ENCODE measurements at places on chromosomes 12 and 14. TPM values are rescaled to one million over a fixed set of nuclear protein-coding genes. Genes with fewer than 3 reads are reported as not detected.

The SMOC1 gene
- total RNA-seq: 0.27 TPM

DNA sequence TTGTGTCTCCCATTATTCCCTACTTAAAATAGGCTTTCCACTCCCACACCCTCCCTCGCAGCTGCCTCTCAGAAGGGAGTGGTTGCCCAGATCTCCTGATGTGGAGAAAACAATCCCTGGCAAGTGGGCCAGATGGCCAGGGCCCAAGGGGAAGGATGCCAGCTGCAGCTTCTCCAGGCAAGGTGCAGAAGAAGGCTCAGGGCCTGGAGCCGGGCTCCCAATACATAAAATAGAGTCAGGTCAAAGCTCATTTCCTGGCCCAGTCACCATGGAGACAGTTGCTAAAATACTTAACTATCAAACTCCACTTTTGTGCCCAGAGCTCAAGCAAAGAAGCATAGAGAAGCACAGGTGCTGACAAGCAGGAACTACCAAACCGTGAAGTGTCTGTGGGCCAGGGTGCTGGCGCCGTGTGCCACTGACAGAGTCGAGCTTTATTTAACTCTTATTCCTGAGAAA is 45.7 kb upstream of the ITPR2 start:
- peak; percentile 92 for DNase-seq

The PAPOLA gene
- 135 TPM for total RNA-seq

DNA sequence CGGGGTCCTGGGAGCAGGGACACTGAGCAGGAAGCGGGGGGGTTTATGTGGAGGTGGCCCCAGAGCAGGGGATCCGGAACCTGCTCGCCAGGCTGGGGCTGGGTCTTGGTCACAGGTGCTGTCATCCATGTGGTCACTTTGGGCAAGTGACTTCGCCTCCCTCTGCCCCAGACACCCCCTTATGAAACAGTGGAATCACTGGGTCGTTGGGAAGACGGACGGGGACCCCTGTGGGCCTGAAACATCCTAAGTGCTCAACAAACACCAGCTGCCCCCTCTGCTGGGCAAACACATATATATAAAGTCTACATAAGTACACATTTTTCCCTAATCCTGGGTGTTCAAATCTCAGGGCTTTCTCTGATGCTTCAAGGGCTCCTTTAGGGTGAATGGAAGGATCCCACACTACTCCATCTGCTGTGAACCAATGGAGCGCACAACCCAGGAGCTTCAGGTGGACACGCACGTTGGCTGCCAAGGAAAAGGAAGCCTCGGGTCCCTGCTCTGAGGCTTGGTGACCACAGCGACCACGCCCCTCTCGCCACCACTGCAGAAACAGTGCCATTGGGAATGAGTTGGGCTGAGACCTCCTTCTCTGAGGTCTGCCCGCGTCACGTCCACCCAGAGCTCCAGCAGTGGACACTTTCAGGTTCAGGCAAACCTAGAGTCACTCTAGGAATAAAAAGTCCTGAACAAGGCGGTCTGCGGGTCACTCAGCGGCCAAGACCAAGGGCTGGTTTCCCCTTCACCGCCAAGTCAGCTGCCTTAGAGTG is 54.6 kb downstream of the CDC42BPB start:
- no peak for DNase-seq

DNA sequence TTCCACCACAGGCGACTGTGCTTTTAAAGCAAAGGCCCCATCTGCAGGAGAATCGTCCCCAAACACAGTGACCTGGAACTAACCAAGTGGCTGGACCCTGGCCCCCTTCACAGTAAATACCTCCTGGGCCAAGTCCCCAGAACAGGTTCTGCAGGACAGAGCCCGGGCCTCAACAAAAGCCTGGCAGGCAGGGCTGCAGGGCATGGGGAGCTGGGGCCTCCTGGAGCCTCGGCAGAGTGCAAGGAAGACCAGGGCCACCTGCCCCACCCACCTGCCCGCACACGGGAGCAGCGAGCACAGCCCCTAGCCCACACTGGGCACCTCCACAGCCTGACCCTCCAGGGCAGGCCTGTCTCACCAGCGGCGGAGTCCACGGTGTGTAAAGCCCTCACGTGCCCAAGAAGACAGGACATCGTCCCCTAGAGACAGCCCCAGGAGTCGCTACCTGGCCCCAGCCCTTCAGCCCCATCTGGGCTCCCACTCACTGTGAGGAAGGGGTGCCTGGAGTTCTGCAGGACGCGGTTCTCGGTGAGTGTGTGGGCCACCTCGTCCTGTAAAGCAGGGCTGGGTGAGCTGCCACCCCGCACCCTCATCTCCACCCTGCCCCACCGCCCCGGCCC is 21.0 kb downstream of the AKT1 start:
- DNase-seq: no peak

The BATF gene
- total RNA-seq: 1.6 TPM

- no peak for DNase-seq
Observed at GRCh38 chr12:98001430-98001829, 514.0 kb upstream of the TMPO start.

The AKAP6 gene
- total RNA-seq: 41.7 TPM

GRCh38 chr14:36430169-36430568 is 89.9 kb downstream of the NKX2-1 start:
- no peak for DNase-seq

The SLC41A2 gene
- 19.7 TPM for total RNA-seq

- DNase-seq: no peak
Observed at GRCh38 chr12:10170216-10170615, 1.7 kb downstream of the OLR1 start.

DNA sequence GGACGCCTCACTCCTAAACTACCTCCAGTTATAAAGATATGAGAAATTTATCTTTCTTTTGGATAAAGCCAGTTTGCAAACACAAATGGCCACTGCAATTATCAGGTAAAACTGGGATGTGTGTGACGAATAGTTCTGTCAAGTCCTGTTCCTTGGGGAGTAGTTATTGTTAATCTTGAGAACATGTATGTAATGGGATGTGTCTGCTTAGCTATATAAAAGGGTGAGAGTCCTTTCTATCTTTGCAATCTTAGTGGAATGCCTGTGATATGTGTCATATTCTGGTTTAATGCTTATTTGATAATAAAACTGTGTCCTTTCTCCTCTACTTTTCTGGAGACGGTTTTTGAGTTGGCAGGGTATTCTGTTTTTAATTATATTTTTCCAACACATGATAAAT is 56.1 kb upstream of the PKP2 start:
- no peak for DNase-seq

- DNase-seq: no peak
Observed at GRCh38 chr14:96824283-96824682, 27.1 kb downstream of the VRK1 start.

DNA sequence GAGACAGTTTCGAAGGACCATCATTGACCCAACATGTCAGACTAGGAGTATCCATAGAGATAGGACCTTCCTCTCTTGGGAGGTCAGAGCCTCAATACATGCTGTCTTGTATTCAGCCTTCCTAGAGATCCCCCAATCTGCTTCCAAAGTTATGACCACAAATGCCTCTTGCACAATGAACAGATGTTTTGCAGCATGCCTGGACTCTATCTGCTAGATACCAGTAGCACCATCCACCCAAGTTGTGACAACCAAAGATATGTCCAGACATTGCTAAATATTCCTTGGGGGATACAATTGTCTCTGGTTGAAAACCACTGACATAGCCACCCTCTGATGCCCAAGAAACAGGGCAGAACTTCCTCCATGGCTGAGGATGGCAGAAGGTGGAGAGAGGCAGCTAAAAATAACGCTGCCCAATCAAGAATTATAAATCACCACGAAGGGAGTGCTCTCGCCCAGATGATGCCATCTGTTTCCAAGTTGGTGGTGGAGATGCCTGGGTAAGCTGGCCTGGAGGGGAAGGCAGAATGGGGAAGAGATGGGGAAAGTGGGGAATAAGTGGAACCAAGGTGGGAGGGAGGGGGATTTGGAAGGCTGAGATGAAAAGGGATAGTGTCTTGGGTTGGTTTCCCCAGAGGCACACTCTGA is 42.9 kb upstream of the NOS1 start:
- no peak for DNase-seq

- no peak for DNase-seq
Observed at GRCh38 chr14:104689109-104689880, at the start of gene INF2. Gene INF2, plus strand, starts transcription at chr14:104689618. Its CDS starts 11,748 bp downstream, at chr14:104701366.

The USP44 gene
- 3.5 TPM for total RNA-seq

DNA sequence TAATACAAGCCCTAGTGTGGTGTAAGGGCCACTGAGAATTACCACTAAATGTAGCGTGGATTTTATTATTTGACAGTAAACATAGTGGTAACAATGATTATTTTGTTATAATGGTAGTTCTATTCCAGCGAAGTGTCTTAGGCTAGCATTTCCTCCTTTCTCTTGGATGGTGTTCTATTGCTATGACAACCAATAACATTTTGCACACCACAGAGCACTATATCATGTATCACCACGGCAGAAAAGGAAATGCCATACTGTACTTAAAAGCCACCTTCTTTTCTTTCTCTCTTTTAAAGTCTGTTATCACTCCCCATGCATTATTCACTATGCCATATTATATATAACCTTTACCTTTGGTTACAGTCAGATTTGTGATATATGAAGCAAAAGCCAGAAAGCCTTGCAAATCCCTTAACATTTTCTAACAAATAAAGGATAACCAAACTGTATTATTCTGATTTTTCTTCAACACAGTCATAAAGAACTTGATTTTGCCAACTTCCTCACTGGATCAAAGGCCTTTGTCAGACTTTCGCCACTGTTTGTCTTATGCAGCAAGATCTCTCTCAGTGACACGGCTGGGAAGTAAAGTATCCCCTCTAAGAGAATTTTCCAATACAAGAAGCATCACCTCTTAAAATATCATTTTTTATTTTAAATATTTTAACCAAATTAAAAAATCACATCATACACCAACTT is 195.8 kb downstream of the FOXN3 start:
- no peak for DNase-seq

DNA sequence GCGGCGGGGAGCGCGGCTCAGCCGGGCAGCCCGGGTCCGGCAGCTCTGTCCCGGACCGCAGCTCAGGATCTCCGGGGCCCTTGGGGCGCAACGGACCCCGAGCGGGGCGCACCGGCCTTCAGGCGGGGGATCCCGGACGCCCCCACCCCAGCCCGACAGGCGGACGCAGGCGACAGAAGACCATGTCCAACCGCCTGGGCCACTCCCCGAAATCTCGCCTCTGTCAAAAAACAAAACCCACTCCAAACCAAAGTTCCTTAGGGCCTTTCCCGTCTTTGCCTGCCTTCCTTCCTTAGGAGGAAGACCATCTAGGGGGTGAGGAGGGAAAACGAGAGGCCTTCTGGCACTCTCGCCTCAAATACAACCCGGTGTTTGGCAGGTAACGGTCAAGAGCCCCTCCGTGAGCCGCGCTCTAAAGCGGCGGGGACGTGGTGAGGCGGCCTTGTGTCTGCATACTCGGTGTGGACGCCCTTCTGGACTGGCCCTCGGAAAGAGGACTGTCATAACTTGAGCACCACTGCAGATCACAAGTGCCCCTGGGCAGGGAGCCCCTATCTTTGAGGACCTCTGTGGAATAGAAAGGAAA is 604 bp downstream of the HCFC2 start:
- peak; percentile 66 for DNase-seq

GRCh38 chr12:92412856-92413255 is 267.2 kb upstream of the BTG1 start:
- DNase-seq: no peak

DNA sequence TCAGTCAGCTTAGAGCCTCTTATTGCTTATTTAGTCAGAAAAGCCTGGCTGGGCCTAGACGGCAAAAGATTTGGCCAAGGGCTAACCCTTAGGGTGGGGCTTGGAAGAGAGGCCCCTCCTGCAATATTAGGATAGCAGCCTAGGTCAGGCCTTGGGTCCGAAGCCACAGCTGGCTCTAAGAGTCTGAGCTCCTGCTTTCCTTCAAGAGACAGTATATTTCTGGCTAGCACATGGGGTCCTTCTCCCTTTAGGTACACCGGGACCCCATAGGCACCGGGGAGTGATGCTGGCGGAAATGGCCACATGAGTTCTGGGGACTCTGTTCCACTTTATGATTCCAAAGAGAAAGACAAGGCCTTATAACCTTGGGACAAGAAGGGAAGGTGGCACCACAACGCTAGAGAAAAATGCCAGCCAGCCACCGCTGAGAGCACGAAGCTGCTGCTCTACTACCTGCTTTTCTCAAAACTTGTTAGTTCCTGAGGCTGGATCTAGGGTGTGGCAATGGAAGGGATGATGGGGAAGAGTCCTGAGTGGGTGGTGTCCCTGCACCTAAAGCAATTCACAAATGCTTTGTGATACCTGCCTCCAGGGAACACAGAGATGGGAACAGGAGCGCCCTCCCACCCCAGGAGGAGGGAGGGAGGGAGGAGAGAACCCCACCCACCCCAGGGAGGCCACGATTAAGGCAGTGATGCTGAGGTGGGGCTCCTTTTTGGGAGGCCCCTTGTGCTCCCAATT is 3.1 kb upstream of the AVIL start:
- no peak for DNase-seq

DNA sequence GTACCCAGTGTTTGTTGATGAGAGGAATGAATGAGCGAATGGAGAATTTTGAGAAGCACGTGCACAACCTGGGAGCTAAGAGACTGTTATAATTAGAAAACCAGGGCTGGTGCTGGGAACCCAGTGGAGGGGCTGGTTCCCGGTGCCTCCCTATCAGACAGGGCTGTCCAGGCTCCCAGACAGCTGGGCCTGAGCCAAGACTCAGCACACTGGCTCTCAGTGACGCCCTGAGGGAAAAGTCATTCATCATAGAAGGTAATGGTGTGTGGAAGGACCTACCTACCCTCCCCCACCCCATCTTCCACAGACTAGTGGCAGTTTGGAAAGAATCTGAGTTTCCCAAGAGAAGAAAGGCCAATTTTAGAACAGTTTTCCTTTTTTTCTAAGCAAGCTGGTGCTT is 34.7 kb downstream of the KCNA5 start:
- no peak for DNase-seq

GRCh38 chr12:131728720-131729119 is 17.8 kb downstream of the SFSWAP start:
- no peak for DNase-seq

The CLIP1 gene
- total RNA-seq: 257 TPM

The PAN2 gene
- 36.4 TPM for total RNA-seq

The DUSP16 gene
- 8.6 TPM for total RNA-seq

DNA sequence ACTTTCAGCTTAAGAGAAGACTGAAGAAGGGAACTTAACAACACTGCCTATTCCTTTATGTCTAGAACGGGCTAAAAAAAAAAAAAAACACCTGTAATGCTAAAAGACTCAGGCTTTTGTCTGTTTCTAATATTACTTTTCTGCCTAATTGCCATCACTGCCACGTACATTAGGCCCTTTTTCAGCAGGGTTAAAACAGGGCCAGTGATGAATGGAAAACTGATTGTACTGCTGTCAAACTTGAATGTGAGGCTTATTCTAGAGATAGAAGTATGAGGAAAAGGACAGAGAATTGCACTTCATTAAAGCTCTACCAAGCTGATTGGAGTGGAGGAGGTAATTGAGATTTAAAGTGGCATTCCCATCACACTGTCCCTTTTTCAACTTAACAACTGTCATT is 535.8 kb downstream of the PRKD1 start:
- DNase-seq: no peak

GRCh38 chr12:49959685-49960473 is 1.8 kb upstream of the AQP5 start:
- DNase-seq: no peak

GRCh38 chr14:72682188-72682587 is 211.7 kb downstream of the DPF3 start:
- DNase-seq: no peak

The ZNF641 gene
- 25.5 TPM for total RNA-seq

- DNase-seq: peak; percentile 63
Observed at GRCh38 chr12:52870361-52871290, 21.8 kb upstream of the KRT78 start.

- peak; percentile 73 for DNase-seq
Observed at GRCh38 chr12:109727039-109727723, 13.6 kb downstream of the FAM222A start.

All from sigmoid colon (tissue), 7 donors.